ENCODE measurements at places on chromosomes 6 and 20. TPM values are rescaled to one million over a fixed set of nuclear protein-coding genes. Genes with fewer than 3 reads are reported as not detected.

- H3K4me3 ChIP-seq: no peak overlapping the region
- H3K36me3 ChIP-seq: no peaks in the 10 kb centered on the region
Observed at GRCh38 chr6:51116723-51117122, 298.1 kb downstream of the TFAP2B start.

DNA sequence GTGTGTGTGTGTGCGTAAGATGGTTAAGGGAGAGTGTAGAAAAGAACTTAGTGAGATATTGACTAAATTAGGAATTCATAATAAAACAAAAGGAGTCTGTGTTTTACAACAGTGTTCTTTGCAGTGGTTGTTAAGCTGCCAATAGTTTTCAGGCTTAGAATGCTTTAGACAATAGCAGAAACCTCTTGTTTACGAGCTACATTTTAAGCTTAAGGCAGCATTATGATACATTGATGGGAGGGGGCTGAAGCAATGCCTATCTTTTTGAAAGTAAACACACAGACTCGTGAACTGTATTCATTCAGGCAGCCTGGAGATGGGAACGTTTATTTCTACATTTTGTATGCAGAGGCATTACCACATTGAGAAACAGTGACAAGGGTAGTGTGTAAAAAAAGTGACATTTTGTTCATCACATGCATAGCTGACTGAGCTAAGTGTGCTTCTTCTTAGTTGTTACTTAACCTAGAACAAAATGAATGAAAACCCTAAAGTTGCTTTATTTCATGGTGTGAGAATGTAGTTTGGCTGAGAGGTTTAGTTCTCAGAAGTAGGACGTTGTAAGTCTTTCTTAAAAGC, 21.2 kb downstream of the CLVS2 start:
- no peaks in the 10 kb centered on the region for H3K36me3 ChIP-seq
- no peak overlapping the region for H3K27ac ChIP-seq
- no peak for DNase-seq

GRCh38 chr6:31483392-31483791, 14.6 kb upstream of the MICB start:
- H3K27me3 ChIP-seq: no peaks in the 10 kb centered on the region
- DNase-seq: no peak
- no peak overlapping the region for H3K4me3 ChIP-seq
- no peak overlapping the region for H3K27ac ChIP-seq
- no peaks in the 10 kb centered on the region for H3K36me3 ChIP-seq
- no peaks in the 10 kb centered on the region for H3K4me1 ChIP-seq

DNA sequence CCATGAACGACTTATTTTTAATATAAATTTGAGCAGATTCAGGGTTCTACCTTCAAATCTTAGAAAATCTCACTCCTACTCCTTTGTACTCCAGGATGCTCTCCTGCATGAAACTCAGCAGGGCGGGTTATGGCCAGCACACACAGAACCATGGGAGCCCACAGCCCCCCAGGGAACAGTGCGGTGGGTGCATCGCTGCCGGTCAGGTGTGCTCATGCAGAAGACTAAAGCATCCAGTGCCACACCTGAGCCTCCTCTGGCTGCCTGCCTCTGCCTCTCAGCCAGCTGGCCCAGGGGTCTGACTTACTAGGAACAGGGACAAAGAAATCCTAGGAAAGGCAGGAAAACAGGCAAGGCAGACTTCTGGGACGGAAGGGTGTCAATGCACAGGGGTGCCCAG, 31.8 kb downstream of the EZR start:
- H3K4me3 ChIP-seq: no peak overlapping the region
- H3K36me3 ChIP-seq: peaks cover 34% of the 10 kb centered on the region
- H3K27me3 ChIP-seq: no peaks in the 10 kb centered on the region
- peaks cover 12% of the 10 kb centered on the region for H3K4me1 ChIP-seq

GRCh38 chr6:82775981-82776380, 289.7 kb downstream of the UBE3D start:
- H3K4me3 ChIP-seq: no peak overlapping the region
- no peak for DNase-seq
- no peaks in the 10 kb centered on the region for H3K4me1 ChIP-seq
- H3K27me3 ChIP-seq: no peaks in the 10 kb centered on the region

The SLC22A23 gene
- 85.7 TPM for total RNA-seq

DNA sequence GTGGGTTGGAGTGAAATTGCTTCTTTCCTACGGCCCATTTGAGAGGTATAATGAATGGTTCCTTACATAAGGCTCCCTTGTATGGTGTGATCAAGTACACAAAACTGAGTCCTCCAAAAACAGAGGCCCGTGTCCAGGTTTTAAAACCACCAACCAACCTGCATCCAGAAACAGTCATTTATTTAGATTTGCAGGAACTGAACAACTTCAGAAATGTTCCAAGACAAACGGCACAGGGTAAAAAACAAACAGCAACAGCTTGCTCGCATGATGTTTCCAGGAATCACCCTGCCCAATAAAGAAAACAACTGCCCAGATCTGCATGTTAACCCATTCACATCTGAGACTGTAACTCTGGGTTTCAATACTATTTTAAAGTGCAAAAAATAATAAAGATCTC, 40.2 kb upstream of the TRAM2 start:
- no peak overlapping the region for H3K27ac ChIP-seq
- no peaks in the 10 kb centered on the region for H3K27me3 ChIP-seq
- no peak overlapping the region for H3K4me3 ChIP-seq
- H3K4me1 ChIP-seq: peaks cover 3% of the 10 kb centered on the region

The MYCT1 gene
- 4.8 TPM for total RNA-seq

DNA sequence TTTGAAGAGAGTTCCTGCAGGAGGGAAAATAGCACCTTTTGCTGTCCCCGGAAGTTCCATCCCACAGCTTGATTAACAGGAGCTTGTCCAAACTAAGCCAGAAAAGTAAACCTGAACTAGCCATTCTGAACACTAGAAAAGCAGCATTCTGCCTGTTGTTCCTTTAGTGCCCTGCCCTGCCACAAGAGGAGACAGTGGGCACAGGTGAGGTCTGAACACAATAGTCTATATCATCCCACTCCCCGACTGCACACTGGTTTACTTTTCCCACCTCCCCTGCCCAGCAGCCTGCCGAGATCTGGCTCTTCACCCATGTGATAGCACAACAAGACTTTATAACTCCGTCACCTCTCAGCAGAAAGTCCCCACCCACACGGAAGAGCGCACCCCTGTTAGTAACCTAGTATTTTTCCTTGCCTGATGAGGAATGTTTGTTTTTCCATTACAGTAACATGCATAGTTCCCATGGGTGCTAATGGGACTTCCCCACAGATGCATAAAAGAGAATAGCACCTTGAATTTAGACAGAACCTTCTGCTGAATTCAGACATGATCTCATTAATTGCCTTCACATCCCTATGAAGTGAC, 59.7 kb downstream of the TFAP2A start:
- H3K36me3 ChIP-seq: no peaks in the 10 kb centered on the region
- H3K27me3 ChIP-seq: no peaks in the 10 kb centered on the region
- no peak for DNase-seq
- H3K27ac ChIP-seq: no peak overlapping the region
- H3K4me3 ChIP-seq: no peak overlapping the region

- H3K4me1 ChIP-seq: no peaks in the 10 kb centered on the region
- no peak for DNase-seq
- H3K36me3 ChIP-seq: no peaks in the 10 kb centered on the region
- H3K27me3 ChIP-seq: no peaks in the 10 kb centered on the region
- H3K27ac ChIP-seq: no peak overlapping the region
Observed at GRCh38 chr6:157079771-157080170, 243.5 kb downstream of the TMEM242 start.

The MYL9 gene
- 582 TPM for total RNA-seq

The DNAH8 gene
- not detected for total RNA-seq
